ENCODE measurements at places on chromosomes 6 and 20.

- H3K27ac ChIP-seq = no peak overlapping the region
- no peaks in the 10 kb centered on the region for H3K4me1 ChIP-seq
- DNase-seq = no peak
- no peak overlapping the region for H3K4me3 ChIP-seq
- H3K27me3 ChIP-seq = no peaks in the 10 kb centered on the region
Measured at GRCh38 chr6:132210886-132211563, 190.2 kb downstream of the MOXD1 start.

- no peaks in the 10 kb centered on the region for H3K27me3 ChIP-seq
- H3K4me3 ChIP-seq = no peak overlapping the region
- DNase-seq = no peak
- peaks cover 36% of the 10 kb centered on the region for H3K4me1 ChIP-seq
- peaks cover 20% of the 10 kb centered on the region for H3K36me3 ChIP-seq
Measured at GRCh38 chr6:144297511-144298100, 12.5 kb downstream of the UTRN start.

GRCh38 chr20:47493175-47493962 is 8.3 kb upstream of the NCOA3 start:
- peaks cover 19% of the 10 kb centered on the region for H3K4me1 ChIP-seq
- no peak overlapping the region for H3K4me3 ChIP-seq
- peak overlapping the region; percentile 81 for H3K27ac ChIP-seq
- no peaks in the 10 kb centered on the region for H3K36me3 ChIP-seq
- peak; percentile 87 for DNase-seq
- no peaks in the 10 kb centered on the region for H3K27me3 ChIP-seq

DNA sequence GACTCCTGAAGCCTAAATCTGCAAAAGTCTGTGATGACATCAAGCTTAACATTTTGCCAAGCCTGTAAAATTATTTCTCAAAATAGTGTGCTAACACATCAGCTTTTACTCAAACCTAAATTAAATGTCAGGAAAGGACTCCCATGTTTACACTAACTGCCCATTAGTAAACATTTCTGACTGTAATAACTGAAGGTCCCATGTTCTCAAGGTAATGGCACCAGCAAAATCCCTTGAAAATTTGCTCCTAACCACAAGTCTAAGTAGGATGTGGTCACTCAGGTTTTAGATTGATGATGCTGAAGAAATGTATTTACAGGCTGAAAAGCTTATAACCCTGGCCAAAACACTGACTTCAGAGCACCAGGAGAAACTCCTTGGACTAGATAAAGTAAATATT is 33.0 kb downstream of the BACH2 start:
- no peaks in the 10 kb centered on the region for H3K4me1 ChIP-seq
- H3K36me3 ChIP-seq = no peaks in the 10 kb centered on the region
- no peak for DNase-seq
- H3K4me3 ChIP-seq = no peak overlapping the region
- H3K27ac ChIP-seq = no peak overlapping the region

DNA sequence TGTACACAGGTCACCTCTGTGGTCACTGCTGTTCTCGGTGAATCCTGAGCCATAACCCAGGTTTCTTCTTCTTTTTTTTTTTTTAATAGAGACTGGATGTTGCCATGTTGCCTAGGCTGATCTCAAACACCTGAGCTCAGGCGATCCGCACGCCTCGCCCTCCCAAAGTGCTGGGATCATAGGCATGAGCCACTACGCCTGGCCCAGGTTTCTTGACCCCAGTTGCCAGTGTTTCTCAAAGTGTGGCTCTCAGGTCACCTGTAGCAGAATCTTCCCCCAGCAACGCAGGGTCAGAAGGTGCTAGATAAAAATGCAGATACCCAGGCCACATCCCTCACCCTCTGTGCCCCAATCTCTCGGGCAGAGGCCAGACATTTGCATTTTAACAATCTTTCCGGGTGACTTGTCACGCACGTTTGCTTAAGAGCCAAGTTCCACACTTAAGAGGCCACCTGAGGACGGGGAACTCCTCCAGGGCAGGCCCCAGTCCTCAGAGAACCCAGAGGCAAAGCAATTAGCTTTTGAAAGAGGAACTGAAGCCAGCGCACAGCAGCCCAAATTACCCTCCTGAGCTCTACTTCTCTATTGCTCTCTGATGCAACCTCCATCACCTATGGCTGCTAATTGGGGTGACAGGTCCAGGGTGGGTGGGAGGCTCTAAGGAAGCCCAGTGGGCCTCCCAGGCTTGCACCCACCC is 81.8 kb downstream of the NFATC2 start:
- no peaks in the 10 kb centered on the region for H3K36me3 ChIP-seq
- DNase-seq = no peak
- H3K4me3 ChIP-seq = no peak overlapping the region
- H3K4me1 ChIP-seq = peaks cover 26% of the 10 kb centered on the region
- no peak overlapping the region for H3K27ac ChIP-seq

- H3K36me3 ChIP-seq = no peaks in the 10 kb centered on the region
- no peaks in the 10 kb centered on the region for H3K4me1 ChIP-seq
- H3K27me3 ChIP-seq = no peaks in the 10 kb centered on the region
Measured at GRCh38 chr6:23250556-23250955, 681.2 kb downstream of the HDGFL1 start.

- no peak overlapping the region for H3K27ac ChIP-seq
- peaks cover 3% of the 10 kb centered on the region for H3K27me3 ChIP-seq
- no peak for DNase-seq
- no peaks in the 10 kb centered on the region for H3K36me3 ChIP-seq
- H3K4me1 ChIP-seq = no peaks in the 10 kb centered on the region
Measured at GRCh38 chr20:64116541-64117431, 9.4 kb upstream of the NPBWR2 start.

DNA sequence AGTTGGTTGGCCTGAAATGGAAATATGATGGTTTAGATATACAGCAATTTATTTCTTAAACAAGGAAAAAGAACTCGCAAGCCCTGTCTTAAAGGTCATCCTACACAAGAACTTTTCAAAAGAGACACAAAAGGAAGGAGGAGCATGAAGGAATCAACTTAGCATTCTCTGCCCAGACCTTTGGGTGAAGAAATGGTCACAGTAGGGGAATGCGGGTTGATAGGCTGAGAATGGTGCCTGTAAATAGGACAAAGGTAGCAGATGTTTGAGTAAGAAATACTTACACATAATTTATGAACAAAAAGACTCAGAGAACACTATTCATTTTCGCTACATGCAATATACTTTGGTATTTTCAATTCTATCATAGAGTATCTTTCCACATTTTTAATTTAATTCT is 15.0 kb downstream of the ADGRF5 start:
- H3K36me3 ChIP-seq = no peaks in the 10 kb centered on the region
- H3K27me3 ChIP-seq = no peaks in the 10 kb centered on the region
- no peak overlapping the region for H3K27ac ChIP-seq
- DNase-seq = no peak
- H3K4me3 ChIP-seq = no peak overlapping the region
